Heart right ventricle (tissue), 16 donors: ENCODE measurements at places on chromosomes 7 and 10.

DNA sequence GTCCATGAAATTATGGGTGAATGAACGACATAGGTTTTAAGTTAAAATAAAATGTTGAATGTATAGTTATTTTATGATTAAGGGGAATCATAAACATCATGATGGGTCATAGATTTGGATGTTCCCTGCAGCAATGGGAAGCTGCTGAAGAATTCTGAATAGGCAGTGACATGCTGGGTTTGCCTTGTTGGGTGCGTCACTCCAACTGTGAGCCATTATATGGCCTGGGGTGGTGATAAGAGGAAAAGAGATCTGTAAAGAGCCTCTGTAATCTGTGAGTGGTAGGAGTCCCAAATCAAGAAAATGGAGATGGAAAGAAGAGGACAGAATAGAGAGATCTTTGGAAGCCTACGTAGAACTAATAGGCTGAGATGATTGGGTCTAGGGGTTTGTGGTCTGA lies 58.1 kb upstream of the GPR26 start:
- no peak for DNase-seq

DNA sequence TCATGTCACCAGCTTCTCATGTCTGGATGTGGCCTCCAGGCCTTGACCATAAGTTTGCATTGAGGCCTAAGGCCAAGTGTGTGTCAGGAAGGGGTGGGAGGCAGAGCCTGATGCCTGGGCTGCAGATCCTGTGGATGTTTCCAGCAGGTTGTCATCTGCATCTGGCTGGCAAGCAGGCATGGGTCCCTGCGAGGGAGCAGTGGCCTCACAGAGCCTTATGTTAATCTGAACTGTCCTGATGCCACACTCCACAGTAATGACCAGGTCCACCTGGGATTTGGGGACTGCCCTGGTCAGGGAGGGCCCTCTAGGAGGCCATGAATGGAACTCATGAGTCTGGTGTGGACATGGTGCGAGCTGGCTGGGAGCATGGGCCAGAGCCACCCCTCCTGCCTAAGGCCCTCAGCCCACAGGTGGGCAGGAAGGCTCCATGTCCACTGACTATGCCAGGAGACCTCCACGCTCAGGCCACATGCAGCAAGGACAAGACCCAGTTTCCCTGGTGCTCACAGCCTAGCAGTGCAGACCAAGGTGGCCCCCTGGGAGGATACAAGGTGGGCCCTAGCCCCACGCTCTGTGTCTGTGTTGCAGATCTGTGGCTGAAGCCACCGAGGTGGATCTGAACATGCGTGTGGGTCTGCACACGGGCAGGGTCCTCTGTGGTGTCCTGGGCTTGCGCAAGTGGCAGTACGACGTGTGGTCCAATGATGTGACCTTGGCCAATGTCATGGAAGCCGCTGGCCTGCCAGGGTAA lies 83.1 kb downstream of the ADCY1 start:
- DNase-seq = no peak

GRCh38 chr7:53811555-53812079 lies 730.6 kb upstream of the VSTM2A start:
- DNase-seq = no peak

DNA sequence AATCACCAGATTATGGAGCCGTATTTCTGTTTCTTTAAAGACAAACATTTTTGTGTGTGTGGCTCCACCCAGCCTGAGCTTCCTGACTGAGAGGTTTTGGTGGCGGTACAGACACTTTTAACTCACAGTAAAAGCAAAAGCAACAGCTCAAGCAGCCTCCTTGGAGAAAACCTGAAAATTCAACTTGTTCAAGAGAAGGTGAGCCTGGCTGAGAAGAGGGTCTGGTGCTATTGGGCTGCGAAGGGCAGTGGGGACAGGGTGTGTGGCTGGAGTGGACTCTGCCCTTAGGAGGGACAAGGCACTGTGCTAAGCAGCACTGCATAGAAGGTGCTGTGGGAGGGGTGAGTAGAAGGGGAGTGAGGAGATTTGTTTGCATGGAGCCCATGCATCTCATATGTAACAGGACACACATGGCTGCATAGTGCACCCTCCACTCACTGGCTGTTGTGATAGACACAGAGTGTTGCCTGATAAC lies at the start of gene GIMAP7:
GIMAP7 (plus strand) TSS at position 125 of the 475 bp plus-strand sequence. CDS start 5,103 bp downstream, outside the sequence.
- DNase-seq = peak; percentile 38

DNA sequence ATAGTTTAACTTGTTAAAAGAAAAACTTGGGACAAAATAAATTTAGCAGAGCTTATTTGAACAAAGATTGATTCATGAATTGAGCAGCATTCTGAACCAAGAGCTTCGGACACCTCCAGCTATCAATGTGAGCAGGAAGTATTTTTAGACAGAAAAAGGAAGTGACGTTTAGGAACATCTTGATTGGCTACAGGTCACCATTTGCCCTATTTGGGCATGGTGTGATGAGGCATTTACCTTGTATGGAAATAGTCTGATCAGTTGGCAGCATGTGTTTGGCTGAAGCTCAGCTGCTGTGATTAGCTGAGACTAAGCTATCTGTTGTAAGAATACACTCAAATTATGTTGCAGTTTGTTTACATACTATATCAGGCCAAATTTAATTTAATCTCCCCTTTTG lies 185.1 kb downstream of the ATRNL1 start:
- DNase-seq = no peak

DNA sequence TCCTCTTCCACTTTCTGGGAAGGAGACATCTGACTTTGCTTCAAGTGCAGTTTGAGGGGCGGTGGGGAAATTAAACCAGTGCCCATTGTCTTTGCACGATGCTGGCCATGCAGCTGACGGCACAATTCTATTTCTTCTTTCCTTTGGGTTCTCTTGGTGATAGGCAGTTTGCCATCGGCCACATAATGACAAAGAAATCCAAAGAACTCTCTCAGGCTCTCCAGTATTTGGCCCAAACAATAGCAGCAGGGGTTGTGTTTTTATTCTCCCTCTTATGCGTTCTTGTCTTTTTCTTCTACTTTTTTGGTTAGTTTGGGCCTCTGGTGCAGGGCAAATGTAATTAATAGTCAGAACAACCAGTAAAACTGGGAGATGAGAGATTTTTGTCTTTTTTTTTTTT lies 147.0 kb downstream of the EMX2 start:
- DNase-seq = no peak

DNA sequence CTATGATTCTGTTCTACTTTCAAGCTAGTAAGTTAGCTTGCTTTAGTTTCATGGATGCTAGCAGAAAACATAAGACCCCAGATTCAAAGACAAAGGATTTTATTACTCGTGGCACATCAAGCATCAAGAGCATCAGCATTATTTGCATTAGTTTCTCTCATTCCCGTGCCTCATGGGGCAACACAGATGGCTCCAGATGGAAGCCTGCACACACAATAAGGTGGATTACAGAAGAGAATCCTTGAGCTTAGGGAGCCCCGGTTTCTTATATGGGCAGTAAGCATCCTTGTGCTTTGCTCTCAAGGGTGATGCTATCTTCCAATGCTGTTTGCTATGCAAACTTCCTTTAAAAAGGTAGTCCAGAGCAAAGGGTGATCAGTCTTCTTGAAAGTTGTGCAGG lies 10.7 kb upstream of the CAPZA2 start:
- no peak for DNase-seq

DNA sequence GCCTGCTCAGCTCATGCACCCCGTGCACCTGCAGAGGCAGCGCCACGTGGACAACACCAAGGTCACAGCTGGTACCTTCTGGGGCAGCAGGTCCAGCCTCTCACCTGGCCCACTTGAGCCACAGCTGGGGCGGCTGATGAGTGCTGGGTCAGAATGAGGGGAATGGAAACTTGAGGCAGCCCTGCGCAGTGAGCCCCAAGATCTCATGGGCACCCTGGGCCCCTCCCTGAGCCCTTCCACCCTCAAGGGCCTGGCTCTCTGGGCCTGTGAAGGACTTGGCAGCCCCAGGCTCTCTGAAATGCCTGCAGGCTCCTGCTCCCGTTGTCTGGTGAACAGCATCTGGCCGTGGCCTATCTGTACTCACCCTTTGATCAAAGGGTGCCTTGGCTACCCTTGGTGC lies 112.7 kb downstream of the TCERG1L start:
- DNase-seq = no peak

DNA sequence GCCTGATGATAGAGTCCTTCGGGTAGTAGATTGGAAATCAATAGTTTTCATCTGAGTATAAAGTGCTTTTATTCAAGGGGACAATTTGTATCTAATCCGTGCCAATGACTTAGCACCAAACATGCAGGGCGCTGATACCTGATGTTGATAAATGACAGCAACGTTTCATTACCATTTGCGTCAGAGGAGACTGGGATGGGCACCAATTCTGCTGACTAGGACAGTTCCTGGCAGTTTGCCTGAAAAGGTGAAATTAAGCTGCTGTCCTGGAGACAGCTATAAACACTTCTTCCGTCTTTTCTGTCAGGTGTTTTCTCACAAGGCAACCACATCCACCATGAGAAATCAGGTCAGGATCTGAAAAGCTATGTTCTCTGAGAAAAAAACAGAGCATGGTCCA lies 1136.4 kb downstream of the TYW1 start:
- no peak for DNase-seq

GRCh38 chr10:43403911-43404703 lies 4.9 kb downstream of the HNRNPF start:
- DNase-seq = no peak

GRCh38 chr10:2885288-2886278 lies 181.8 kb upstream of the PFKP start:
- DNase-seq = no peak

DNA sequence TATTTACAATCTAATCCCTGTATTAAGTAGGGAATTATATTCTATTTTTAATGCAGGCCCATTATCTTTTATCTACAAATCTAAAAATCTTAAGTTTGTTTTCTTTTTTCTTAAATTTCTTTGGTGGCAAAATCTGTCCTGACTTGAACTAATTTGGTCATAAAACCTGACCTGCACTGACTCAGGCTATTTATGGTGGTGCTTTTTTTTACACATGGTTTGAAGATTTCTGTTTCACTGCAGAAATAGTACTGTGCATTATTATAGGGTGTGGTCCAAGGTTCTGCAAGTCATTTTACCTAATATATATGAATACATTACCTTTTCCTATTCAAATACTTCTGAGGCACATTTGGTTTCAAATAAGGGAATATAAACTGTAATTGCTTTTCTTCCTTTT lies 137.0 kb downstream of the CD36 start:
- DNase-seq = no peak

DNA sequence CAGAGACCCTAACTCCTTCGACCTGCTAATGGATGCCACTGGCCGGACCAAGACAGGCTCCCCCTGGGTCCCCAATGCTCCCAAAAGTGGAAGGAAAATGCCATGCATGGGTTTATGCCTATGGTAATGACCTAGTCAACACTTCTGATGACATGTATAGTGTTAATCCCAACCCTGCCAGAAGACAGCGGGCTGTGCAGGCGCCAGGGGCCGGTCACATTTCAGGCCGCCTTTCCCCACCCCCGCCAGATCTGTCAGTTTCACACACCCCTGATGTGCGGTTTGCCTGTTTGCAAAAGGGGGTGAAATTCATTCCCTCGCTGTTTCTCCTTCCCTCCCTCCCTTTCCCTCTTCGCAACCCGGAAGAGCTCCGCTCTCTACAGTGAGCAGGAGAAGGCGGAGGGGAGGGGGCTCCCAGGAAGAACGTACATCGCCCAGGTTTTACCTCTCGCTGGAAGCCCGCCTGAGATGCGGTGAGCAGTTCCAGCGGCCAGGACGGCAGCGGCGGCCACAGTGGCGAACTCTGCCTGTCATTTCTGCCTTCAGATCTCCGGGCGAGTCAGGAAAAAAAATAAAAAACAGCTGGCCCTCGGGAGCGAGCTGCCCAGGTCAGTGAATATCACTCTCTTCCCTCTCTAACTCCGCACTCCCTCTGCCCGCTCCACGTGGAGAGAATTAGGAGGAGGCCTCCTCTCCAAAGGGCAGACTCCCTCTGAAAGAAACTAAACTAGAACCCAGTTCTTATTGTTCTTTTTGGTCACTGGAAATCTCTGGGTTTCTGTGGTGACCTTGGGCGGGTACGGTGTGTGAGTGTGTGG lies 9.4 kb upstream of the GATA3 start:
- no peak for DNase-seq

DNA sequence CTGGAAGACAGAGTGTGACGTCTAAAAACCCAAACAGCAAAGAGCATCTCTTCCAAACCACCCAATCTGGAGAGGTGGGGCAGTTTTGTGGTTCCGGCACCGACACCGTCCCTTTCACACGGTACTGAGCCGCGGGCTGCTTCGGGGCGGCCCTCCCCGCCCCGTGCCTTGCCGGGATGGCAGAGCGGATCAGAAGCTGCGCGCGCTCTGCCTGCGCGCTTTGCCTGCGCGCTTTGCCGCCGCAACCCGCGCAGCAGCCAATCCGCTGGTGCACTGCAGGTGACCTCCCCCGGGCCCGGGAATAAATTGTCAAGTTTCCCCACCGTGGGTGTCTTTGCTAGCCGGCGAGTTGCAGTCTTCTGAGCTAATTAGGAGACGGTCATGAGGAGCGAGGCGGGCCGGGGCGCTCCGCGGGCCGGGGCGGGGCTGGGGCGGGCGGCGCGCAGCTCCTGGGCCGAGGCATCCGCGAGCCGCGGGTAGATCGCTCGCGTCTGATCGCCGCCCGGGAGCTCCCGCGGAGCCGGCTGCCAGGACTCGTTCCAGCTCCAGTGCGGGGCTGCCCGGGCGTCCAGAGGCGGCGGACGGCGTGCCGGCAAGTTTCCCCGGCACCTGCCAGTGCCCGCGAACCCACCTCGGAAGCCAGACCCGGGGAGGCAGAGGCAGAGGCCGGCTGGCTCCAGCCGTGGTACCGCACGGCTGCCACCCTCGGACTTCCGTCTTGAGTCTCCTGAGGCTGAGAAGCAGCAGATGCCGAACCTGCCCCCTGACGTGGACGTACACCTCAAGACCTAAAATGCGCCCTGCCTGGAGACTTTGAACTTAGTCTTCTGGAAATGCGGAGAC lies 536.0 kb upstream of the GALNT17 start:
- no peak for DNase-seq

GRCh38 chr10:8054244-8054493 lies 319 bp upstream of the GATA3 start:
- no peak for DNase-seq

DNA sequence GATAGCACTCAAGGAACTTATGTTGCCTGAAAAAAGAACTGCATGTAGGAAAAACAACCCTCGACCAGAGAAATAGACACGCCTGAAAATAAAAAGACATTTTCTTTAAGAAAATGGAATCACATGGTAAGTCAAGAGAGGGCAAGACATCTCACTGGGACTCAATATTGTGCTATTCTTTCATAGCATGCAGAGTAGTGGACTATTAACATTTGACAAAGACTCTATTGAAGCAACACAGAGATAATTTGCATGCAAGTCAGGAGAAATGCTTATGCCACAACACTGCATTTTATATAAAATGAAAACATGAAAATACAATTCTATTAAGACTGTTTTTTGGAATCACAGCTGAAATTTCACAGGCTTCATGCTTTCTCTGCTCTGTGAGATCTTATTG lies 77.9 kb upstream of the RHOBTB1 start:
- DNase-seq = no peak

- DNase-seq = no peak
These were observed 27.9 kb downstream of the PAPOLB start for GRCh38 chr7:4833691-4834600.

- no peak for DNase-seq
These were observed 123.9 kb downstream of the TAX1BP1 start for GRCh38 chr7:27863880-27864279.

DNA sequence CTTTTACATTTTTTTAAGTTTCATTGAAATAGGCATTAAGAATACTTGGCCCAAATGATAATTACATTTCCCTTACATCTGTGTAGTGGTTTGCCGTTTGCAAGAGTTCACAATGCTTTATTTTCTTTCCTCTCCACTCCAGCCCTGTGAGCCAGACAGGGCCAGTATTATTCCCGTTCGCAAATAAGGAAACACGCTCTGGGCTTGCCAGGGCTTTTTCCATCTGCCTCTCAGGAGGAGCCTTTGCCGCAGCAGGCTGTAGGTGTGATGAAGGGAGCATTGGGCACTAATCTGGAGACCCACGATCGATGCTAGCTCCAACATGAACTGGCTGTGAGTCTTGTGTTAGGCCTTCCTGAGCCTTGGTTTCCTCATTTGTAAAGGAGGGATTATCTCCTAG lies 154.4 kb downstream of the GALNT17 start:
- peak; percentile 35 for DNase-seq
